ENCODE measurements at places on chromosomes 1 and 21. TPM values are rescaled to one million over a fixed set of nuclear protein-coding genes. Genes with fewer than 3 reads are reported as not detected.

DNA sequence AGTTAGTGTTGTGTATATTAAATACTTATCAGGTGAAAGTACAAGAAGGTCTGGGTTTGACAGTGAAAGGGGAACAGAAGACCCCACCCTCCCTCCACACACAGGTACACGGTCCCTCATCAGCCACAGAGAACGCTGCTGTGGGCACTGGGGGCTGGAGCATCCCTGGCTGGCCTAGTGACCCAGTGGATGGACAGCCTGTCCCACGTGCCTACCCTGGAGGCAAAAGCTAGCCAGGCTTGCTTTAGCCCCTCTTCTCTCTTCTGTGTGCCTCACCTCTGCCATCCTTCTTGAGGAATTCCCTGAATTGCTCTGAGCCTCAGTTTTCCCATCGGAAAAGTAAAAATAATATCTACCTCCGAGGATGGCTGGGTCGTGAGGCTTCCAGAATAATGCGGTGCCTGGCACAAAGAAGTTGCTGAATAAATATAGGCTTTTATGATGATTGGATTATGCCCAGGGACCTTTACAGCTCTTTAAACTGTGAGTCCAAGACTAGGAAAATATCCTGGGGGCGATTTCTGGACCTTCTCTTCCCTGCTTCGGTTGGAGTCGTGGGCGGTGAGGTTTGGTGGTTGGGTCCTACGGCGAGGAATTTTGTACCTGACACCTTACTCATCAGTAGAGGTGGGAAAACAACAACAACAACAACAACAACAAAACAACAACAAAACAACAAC lies 918 bp downstream of the IFNLR1 start:
- H3K27ac ChIP-seq, result no peak overlapping the region
- no peak overlapping the region for H3K4me3 ChIP-seq
- H3K27me3 ChIP-seq, result peaks cover 25% of the 10 kb centered on the region
- H3K4me1 ChIP-seq, result peaks cover 14% of the 10 kb centered on the region
- no peaks in the 10 kb centered on the region for H3K36me3 ChIP-seq
- no peak for DNase-seq

- H3K27ac ChIP-seq, result no peak overlapping the region
- peaks cover 40% of the 10 kb centered on the region for H3K27me3 ChIP-seq
- DNase-seq, result no peak
- H3K4me1 ChIP-seq, result no peaks in the 10 kb centered on the region
These were observed 165.9 kb upstream of the CACNA1E start for GRCh38 chr1:181317261-181317930.

DNA sequence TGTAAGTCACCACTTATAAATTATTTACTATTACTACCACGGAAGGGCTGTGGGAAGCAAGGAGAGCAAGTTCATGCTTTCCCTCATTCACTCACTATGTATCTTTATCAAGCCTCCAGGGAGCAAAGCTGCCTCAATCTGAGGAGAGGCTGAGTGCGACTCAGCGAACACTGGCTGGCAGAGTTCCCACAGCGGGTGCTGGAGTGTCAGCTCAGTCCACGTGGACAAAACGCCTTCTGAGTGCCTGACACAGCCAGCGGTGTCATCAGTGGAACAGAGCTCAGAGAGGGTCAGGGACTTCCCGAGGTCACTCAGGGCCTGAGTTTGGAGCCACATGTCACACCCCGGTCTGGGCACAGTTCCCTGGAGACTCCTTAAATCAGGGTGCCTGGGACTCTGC lies 16.9 kb downstream of the MATN1 start:
- H3K4me3 ChIP-seq, result no peak overlapping the region
- no peaks in the 10 kb centered on the region for H3K36me3 ChIP-seq
- peak; percentile 46 for DNase-seq
- no peak overlapping the region for H3K27ac ChIP-seq
- H3K4me1 ChIP-seq, result no peaks in the 10 kb centered on the region

DNA sequence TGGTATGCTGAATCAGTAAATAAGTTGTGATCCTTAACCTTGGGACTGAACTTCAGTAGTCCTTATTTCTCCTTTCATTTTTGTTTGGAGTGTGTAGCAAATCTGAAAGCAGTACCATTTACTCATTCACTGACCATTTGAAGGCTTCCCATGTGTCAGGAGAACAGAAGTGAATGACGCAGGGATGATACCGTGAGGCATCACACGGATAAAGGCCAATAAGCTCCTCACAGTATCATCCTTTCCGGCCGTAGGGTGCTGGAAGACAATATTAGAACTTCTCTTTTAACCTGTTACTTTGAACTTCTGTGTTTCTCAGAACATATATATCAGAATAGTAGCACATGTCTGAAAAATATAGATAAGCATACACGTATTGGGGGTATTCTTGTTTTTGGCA lies 21.3 kb downstream of the BACH1 start:
- no peak for DNase-seq
- peak overlapping the region; percentile 12 for H3K27ac ChIP-seq
- peaks cover 41% of the 10 kb centered on the region for H3K36me3 ChIP-seq

DNA sequence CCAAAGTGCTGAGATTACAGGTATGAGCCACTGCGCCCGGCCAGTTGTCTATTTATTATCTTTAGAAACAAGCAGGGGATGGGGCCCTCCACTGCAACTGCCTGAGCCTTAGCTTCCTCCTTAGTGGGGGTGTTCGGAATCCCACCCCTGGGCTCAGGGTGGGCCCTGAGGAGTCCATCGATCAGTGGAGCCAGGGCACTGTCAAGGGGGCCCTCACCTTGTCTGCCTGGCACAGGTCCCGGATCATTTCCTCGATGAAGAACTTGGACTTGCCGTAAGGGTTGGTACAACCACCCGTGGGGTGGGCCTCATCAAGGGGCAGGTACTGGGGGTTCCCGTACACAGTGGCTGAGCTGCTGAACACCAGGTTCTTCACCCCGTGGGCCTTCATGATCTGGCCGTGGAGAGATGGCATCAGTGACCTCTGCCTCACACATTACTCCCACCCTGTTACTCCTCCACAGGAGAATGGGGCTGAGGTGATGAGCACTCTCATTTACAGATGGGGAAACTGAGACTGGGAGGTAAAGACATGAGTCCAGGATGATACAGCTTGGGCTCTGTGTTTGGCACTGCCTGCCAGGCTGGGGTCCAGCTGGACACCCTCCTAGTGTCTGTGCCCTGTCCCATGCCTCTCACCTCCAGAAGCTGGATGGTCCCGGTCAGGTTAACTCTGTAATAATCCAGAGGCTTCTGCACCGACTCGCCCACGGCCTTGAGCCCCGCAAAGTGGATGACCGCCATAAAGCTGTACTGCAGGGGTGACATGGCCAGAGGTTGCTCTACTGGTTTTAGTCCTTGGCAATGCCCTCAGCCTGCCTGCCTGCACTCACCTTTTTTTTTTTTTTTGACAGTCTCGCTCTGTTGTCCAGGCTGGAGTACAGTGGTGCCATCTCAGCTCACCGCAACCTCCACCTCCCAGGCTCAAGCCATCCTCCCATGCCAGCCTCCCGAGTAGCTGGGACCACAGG lies 2.8 kb downstream of the GALE start:
- H3K4me1 ChIP-seq, result peaks cover 17% of the 10 kb centered on the region
- H3K4me3 ChIP-seq, result no peak overlapping the region
- no peak for DNase-seq
- peaks cover 4% of the 10 kb centered on the region for H3K36me3 ChIP-seq
- no peak overlapping the region for H3K27ac ChIP-seq

DNA sequence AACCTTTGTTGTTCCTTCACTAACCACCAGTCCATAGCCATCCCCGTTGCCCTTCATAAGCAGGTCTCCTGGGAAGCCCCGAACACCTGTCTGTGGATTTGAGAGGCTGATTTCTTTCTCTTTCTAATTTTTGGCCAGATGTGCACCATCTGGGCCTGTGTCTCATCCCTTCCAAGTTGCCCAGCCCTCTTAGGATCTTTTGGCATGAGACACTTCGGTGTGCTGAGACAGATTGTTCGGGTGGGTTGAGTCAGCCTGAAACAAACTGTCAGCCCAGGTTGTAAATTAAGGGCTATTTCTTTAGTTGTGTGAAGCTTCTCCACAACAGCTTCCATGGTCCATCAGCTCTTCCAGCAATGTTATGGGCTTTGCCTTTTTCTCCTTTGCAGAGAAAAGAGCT lies 1.4 kb upstream of the DNAJC11 start:
- peaks cover 37% of the 10 kb centered on the region for H3K4me1 ChIP-seq
- H3K36me3 ChIP-seq, result peaks cover 6% of the 10 kb centered on the region
- H3K27ac ChIP-seq, result no peak overlapping the region

GRCh38 chr1:143699115-143699514 lies 272.7 kb downstream of the FAM72C start:
- no peaks in the 10 kb centered on the region for H3K4me1 ChIP-seq
- peaks cover 31% of the 10 kb centered on the region for H3K27me3 ChIP-seq
- no peak for DNase-seq
- no peak overlapping the region for H3K27ac ChIP-seq
- no peaks in the 10 kb centered on the region for H3K36me3 ChIP-seq

DNA sequence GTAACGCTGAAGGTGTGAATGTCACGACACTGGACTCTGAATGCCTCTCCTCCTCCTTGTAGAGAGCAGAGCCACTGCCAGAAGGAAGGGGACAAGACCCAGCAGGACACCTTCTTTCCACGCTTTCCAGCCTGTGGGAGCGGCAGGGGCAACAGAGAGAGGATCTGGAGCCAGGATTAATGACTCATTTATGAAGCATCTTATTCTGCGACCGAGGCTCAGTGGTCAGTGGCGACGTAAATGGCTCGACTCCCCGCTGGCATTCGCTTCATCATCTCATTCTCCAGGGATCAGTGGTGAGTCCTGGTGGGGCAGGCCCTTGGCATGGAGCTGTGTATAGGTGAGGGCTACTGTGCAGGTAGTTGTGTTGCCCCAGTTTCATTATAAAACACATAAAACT lies 4.6 kb downstream of the SLC37A1 start:
- H3K27ac ChIP-seq, result no peak overlapping the region
- peaks cover 25% of the 10 kb centered on the region for H3K27me3 ChIP-seq
- H3K4me1 ChIP-seq, result no peaks in the 10 kb centered on the region

CLCA2 gene
- 0.13 TPM for total RNA-seq
